ENCODE measurements at places on chromosomes 5 and 9.

DNA sequence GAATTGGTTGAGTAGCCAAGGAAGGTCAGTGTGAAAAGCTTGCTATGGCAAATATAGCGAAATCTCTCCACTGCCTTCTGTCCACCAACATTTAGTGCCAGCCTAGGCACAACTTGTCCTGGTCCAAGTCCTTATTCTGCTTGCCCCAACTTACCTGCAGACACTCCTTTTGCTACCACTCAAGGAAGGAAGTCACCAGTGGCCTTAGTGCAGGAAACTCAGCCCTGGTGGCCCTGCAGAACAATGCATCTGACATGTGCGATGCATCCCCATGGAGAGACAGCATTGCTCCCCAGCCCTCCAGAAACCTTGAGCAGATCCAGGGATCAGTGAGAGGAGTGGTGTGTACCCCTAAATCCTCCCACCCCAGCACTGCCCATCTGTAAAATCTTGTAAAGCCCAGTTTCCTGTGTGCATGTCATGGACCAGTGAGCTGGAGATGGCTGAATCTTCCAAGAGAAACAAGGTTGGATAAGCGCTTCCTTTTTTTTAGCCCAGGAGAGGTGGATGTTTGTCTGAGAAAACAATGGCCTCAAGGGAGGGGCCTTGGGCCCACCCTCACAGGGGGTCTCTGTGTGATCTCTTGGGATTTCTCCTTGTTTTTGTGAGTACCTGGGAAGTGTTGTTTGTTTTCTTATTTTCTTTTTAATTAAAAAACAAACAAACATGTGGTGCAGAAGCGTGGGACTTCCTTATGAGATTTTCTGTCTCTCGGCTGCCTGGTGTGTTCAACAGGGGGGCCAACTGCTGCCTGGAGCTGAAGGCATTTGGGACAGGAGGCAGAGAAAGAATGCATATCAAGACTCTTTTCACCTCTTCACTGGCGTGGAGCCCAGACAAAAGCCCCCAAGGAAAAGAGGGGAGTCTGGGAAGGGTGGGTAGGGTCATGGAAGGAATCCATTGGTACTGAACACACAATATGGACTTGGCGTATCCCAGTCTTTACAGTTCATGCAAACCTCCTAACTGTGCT lies 3.6 kb downstream of the FOXI1 start:
- DNase-seq, result no peak

GRCh38 chr9:135073081-135073740 lies 14.3 kb upstream of the OLFM1 start:
- no peak for DNase-seq

DNA sequence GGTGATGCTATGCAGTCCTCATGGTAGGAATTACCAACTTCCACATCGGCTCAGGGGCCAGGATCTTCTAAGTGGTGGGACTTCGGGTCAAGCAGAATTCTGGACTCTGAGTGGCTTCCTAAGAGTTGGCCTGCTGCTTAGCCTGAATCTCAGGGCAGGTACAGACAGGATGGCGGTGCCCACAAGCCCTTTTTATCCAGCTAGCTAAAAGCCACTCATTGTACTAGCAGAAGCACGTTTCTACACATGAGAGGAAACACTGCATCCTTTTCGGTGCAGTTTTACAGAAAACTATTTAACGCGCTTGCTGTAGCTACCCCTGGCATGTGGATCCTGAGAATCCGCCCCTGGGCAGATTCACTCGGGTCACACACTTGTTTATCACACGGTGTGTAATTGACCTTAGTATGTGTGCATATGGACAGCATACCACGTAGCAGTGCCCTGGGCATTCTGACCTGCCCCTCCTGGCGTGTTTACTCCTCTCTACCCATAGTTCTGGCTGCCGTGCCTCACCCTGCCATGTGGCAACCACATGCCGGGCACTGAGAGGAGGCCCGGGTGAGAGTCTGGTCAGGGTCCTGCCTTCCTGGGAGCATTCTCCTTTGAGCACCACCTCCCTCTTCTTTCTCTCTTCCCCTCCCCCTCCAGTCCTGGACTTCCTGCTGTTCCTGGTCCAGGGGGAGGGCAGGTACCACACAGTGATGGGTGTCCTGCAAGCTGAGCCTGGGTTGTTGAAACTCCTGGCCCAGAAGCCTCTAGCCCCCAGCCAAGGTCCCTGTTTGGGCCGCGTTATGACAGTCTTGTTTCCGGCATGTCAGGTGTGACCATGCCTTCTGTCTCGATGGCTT lies 65.9 kb downstream of the DAB2IP start:
- no peak for DNase-seq

- DNase-seq, result no peak
Measured at GRCh38 chr5:139494256-139494655, 11.7 kb upstream of the STING1 start.

- no peak for DNase-seq
Measured at GRCh38 chr5:146466521-146467349, 19.6 kb downstream of the TCERG1 start.

DNA sequence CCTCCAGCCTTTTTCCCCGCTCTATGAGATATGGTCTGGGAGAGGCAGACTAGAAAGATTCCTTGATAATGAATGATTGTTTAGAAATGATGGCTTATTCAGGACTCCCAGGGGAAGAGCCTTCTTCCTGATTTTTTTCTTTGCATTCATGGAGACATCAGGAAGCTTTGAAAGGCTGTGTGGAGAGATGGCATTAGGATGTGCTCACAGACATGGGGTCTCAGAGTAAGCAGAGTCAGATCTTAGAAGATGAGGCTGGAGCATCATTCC lies 37.1 kb downstream of the PPARGC1B start:
- no peak for DNase-seq

GRCh38 chr9:124030969-124031451 lies 19.4 kb downstream of the LHX2 start:
- DNase-seq, result no peak

DNA sequence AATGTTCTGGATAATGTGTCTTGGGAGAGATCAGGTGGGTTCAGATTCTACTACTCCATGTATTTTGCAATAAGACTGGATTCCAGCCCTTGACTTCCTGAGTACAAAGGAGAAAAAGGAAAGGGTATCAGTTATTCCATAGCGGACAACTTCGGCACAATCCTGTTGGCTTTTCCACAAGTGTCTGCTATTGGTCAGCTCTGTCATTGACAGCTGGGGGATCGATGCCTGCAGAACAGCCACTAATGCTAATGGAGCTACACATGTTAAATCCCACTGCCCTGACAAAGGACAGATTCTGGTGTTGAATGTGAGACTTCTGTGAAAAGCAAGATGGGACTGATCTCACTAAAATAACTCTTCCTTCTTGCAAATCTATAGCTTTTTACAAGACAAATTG lies 41.2 kb downstream of the IZUMO3 start:
- DNase-seq, result no peak

DNA sequence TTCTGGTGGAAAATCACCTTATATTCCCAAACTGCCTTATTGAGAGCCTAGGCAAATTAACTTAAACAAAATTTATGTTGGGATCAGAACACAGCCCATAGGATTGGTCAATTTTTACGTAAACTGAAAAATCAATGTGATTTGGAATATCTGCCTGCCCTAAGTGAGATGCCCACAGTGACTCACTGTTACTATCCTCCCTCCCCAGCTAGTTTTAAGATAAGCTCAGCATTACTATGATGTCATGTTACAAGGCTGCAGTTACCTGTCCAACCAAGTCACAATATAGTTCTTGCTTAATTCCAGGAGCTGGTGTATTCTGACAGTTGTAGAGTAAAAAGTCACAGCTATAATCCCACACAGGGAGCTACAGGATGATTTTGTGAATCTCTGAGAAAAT lies 23.1 kb downstream of the SKP1 start:
- no peak for DNase-seq

- DNase-seq, result no peak
Measured at GRCh38 chr5:132270706-132271105, 13.2 kb downstream of the PDLIM4 start.

DNA sequence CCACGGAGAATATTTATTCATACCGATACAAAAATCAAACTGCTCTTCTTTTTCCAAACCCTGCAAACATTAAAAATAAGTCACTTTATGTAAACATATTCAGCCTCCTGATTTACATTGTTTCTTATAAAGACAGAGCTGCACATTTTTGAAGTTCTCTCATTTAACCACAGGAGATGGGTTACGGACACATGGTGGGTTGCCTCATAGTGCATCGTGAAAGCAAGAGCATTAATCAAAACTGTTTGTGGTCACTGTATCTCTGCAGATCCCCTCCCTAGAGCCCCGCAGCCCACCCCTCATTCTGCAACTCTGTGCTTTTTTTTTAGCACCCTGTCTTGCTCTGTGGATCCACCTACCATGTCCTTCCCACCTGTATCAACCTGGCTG lies 43.3 kb upstream of the EQTN start:
- no peak for DNase-seq

- no peak for DNase-seq
Measured at GRCh38 chr9:65435464-65435863, 150.5 kb upstream of the FOXD4L5 start.

DNA sequence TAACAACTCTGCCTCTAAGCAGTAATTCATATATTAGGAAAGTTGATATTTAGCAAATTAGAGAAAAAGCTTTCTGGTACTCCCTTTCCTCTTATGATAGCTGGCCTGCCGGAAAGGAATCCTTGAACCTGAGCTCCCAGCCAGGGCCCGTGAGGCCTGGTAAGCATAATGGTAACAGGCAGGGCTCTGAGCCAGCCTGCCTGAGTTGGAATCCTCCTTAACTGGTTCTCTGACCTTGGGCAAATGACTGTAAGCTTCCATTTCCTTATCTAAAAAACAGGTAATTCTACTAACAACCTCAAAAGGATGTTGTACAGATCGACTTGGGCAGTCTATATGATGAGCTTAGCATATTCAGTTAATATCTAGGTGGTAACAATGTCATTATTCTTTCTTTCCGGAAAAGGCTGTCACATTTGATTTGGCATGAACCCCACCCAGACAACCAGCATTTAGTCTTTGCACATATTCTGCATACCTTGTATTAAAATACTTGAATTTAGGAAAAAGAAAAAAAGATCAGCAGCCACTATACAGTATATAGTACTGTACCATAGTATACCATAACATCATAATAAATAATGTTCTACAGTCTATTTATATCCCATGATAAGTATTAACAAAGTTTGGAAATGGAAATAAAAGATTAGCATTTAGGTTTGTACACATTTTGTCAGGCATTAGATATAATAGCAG lies 55.7 kb upstream of the MAP3K1 start:
- no peak for DNase-seq

GRCh38 chr5:55800924-55801323 lies 50.2 kb upstream of the IL31RA start:
- DNase-seq, result no peak

All from stimulated activated naive CD8-positive, alpha-beta T cell treated with anti-CD3 and anti-CD28 coated beads, Interleukin-15, amount 100 ng/mL, for 72 hours (primary cell).